Hematopoietic multipotent progenitor cell treated with erythropoietin and hydrocortisone succinate and interleukin-3 and kit ligand, for 17 days (in vitro differentiated cells): ENCODE measurements at places on chromosomes 12 and 14.

- no peak for DNase-seq
These were observed 26.6 kb upstream of the NFYB start for GRCh38 chr12:104164634-104165033.

GRCh38 chr12:87163122-87163521 is 866.1 kb downstream of the C12orf50 start:
- DNase-seq, result no peak

DNA sequence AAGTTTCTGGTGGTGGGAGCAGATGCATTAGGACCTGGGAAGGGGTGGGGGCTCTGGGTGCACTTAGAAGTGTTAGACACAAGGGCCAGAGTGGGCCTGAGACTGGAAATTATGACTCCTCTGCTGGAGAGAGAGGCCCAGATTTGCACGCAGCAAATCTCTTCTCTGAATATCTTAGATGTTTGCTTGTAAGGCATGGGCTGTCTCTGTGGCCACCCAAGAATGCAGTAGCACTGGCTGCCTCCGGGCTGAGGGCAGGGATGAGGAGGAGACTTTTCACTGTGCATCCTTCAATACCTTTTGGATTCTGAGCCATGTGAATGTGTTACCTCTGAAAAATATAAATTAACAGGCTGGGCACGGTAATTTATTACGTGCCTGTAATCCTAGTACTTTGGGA is 14.0 kb upstream of the RABGGTA start:
- no peak for DNase-seq

DNA sequence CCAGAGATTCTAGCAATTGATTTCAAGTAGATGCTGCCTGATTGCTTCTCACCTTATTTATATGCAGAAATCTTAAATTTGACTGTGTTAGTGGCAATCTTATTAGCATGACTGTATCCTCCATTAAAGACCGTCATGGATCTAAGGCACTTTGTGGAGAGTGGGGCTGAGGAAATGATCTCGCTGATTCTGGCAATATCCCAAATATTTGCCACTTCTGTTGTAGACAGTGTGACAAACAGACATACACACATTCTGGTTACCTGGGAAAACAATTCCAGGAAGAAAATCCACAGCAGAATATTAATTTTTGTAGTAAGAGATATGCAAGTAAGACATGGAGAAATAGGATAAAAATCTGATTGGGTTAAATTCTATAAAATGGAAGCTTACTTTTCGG is 269.0 kb upstream of the G2E3 start:
- no peak for DNase-seq

- DNase-seq, result no peak
These were observed 205.3 kb upstream of the NAV3 start for GRCh38 chr12:77625441-77625840.

DNA sequence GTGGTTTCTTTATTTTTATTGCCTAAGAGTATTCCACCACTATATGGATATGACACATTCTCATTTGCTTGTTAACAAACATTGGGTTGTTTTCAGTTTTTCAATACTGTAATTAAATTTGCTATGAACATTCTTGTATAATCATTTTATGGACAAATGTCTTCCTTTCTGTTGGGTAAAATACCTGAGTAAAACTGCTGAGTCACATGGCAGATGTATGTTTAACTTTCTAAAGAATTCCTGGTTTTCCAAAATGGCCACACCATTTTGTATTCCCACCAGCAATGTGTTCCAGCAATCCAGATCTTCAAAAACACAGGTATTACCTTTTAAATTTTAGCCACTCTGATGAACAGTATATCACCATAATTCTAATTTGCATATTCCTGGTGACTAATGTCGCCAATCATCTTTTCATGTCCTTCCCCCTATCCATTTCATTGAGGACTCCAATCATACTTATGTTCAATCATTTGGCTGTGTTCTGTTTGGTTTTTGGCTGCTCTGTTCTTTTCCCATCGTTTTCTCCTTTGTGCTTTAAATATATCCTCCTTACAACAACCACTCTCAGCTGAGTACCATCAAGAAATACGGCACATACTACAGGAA is 36.0 kb downstream of the CDK17 start:
- no peak for DNase-seq

DNA sequence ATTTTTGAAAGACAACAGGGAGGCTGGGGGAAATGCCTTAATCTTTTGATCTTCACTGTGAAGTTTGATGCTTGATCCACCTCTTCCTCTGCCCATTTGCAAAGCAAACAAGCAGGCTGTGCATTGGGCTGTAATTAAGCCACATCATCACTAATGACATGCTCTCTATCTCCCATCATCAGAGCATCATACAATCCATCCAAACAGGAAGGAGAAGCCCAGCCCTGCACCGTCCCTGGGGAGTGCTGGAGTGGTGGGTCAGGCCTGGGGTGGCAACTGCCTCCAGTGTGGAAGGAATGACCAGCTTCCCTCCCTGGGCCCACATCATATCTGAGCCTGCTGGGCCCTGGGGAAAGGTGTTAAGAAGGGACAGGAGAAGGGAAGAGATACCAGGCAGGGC is 6.9 kb upstream of the KRT74 start:
- DNase-seq, result no peak

DNA sequence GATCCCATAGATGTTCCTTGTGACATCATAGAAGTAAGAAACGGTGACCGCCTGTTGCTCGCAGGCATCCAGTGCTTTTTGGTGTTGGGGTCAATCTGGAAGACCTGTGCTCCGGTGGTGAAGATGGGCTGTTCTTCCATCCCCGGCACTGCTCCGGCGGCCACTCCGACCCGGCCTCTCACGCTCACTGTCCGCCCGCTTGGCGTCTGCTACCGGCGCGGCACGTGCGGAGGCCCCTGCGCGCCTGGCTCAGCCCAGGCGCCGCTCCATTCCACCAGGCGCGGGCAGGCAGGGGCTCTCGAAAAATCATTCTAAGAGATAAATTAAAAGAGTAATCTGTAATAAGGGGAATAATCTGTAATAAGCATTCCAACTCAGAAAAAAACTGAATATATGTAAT is 934.5 kb downstream of the TMEM121 start:
- DNase-seq, result no peak

GRCh38 chr12:50234347-50234746 is 49.0 kb downstream of the LIMA1 start:
- no peak for DNase-seq

DNA sequence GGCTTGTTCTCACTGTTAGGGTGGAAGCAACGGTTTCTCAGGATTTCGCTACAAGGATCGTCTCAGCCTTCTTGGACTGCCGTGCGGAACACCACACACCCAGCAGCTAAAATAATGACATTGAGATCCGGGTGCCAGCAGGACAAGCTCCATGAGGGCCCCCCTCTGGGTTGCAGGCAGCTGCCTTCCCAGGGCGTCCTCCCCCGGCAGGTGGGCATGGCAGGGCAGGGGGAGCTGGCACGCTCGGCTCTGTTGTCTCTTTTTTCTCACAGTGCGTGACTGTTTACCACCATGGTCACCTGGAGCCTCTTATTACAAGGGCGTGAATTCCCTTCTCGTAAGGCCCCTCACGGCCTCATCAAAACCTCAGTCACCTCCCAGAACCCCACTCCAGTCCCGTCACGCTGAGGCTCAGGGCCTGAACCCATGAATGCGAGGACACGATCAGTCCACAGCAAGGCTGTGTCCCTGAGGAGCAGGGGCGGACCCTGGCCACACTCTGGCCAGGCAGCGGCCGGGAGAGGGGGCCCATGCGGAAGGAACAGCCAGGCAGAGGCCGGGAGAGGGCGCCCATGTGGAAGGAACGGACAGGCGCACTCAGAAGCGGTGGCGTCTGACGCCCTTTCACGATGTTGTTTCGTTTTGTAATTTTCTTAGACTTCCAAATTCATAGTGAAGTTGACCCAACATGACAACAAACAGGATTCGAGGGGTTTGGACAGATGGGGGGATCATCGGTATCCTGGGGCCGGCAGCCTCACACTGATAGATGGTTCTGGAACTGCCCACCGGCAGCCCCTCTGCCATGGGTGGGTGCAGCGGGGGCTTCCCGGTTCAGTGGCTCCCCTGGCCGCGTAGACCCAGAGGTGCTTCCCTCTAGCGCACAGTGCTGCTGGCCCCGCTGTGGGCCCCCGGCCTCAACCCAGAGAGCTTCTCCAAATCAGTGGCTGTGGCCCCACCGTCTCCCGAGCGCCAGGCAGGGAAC is 10.0 kb downstream of the LRCOL1 start:
- DNase-seq, result no peak

- DNase-seq, result no peak
These were observed 89.0 kb downstream of the SLC24A4 start for GRCh38 chr14:92411941-92412340.

- no peak for DNase-seq
These were observed 1.2 kb downstream of the FLRT2 start for GRCh38 chr14:85531141-85531586.

DNA sequence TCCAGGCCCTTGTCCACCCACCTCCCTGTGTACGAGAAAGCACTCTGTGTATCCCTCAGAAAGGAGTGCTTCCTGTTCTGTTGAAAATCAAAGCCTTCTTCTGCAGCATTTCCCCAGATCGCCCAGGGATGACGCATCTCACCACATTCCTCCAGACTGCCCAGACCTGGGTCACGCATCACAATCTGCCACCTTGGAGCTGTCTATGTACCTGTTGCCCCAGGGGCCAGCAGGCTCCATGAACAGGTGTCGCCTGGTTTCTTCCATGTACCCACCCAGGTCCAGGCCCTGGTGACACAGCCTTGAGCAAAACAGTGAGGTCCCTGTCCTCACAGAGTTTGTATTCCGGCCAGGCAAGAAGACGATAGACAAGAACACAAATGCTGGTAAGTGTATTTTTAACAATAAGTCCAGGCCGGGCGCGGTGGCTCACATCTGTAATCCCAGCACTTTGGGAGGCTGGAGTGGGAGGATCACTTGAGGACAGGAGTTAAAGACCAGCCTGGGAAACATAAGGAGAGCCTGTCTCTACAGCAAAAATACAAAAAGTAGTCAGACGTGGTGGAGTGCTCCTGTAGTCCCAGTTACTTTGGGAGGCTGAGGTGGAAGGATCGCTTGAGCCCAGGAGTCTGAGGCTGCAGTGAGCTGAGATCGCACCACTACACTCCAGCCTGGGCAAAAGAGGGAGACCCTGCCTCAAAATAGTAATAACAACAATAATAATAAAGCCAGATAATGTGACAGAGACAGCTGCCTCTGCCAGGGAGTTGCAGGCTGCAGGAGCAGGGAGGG is 6.8 kb upstream of the PPP1R13B start:
- DNase-seq, result no peak

DNA sequence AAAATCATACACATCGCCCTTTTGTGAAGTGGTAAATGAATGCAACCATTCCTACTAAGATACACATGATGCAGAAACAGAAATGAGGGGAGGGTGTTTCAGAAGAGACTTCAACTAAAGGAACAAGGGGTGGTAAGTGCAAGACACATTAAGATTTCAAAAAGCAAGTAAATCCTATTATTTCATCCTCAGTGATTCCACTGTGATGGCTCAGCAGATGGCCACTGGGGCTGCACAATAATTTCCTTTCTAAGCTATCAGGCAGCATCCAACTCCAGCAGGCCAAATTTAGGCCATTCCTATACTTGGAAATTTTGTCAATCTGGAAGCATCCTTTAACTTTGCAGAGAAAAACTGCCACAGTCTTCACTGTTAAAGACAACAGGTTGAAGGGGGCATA is 272.4 kb downstream of the NELL2 start:
- no peak for DNase-seq

- no peak for DNase-seq
These were observed 51.5 kb downstream of the LMNTD1 start for GRCh38 chr12:25501549-25501948.

GRCh38 chr12:3363608-3364007 is 127.4 kb upstream of the PRMT8 start:
- no peak for DNase-seq

DNA sequence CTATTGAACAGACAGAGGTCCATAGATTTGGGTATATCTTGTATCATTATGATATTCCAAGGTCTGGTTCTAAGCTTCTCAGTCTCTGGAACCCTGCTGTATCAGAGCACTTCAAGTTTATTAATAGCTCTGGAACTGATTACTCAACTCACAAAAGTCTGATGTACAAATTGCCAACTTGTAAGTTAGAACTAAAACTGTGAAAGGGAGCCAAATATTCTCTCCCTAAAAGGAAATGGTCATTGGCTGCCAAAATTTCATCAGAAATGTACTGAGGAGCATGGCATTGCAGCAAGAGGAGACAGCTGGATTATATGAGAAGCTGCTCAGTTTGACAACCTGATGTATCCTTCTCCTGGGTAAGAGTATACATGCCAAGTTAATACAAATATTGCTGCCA is 828.8 kb upstream of the SEL1L start:
- no peak for DNase-seq

- no peak for DNase-seq
These were observed 22.6 kb upstream of the MDM2 start for GRCh38 chr12:68785358-68785757.

DNA sequence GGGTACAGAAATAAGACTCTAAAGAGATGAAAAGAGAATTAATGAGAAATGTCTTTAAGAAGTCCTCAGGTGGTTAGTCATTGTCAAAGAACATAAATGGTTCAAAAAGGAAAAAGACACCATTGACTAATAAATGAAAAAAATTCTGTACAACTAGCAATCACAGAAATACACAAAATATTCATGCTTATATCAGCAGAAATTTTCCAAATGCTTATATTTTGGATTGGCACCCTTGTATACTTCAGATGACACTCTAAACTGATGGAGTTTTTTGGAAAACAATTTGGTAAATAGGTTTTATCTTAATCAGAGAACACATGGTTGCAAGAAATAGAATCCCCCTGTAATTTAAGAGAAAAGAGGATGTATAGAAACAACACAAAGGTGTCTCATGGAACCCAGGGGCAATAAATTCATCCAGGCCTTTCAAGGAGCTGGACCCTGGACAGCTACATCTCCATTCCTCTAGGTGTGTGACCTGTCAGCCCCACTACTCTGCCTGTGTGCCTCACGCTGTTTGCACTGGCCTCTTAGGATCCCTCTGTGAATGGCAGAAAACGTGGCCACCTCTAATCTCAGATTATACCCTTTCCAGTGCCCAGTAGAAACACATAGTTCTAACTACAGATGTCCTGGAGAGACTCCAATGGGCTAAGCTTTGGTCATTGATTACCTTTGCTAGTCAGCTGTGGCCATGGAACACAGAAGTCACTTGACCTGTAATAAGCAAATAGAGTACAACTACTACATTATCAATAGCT is 110.2 kb downstream of the FGD4 start:
- no peak for DNase-seq

- no peak for DNase-seq
These were observed 91.0 kb upstream of the MED13L start for GRCh38 chr12:116368196-116369194.

DNA sequence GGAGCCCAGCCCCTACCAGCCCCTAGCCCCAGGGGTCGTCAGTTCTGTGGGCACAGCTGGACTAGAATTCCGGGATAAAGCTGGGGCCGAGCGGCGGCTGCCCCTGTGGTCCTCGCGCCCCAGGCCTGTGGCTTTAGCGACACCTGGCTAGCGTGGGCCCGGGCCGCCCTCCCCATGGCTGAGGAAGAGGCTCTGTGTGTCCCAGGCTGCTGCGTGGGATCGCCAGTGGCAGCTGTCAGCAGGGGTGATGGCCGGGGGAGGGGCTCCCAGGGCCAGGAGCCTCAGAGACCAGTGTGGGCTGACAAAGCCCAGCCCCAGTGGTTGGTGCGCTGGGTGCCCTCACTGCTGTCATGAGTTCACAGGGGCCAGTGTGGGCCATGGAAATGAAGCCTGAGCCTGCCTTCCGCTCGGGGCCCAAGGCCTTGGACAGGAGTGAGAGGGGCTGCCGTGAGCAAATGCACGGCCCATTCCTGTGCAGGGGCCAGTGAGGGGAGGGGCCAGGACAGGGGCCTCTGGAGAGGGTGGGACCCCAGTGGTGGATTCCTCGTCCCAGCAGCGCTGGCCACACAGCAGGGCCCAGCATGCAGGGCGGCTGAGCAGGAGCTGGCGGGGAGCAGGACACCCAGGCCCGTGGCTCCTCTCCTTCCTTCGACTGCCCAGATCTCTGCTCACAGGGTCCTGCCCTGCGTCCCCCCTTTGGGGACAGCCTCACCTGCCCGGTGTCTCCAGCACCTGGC is 11.4 kb downstream of the FBRSL1 start:
- no peak for DNase-seq
